ENCODE measurements at places on chromosomes 4 and X.

GRCh38 chr4:88511236-88511635, 12.3 kb downstream of the PYURF start:
- DNase-seq = no peak

DNA sequence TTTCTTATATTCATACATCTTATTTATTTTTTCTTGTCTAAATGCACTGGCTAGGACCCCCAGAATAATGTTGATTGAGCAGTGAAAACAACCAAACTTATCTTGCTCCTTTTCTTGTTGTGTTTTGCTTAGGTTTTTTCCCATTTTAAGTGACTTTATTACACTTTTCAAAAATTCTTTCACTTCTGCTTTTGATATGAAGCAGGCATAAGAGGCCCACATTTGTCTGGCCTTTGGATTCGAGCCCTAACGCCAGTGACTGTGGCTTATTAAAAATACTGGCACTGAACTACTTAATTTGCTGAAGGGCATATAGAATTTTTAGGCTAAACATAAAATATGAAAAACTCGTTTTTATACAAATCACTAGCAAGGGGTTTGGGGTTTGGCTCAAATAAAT, 197.0 kb downstream of the ASB9 start:
- DNase-seq = no peak

- no peak for DNase-seq
Observed at GRCh38 chr4:171553961-171554360, 259.2 kb upstream of the GALNTL6 start.

- DNase-seq = no peak
Observed at GRCh38 chr4:4781936-4782707, 77.3 kb upstream of the MSX1 start.

- DNase-seq = no peak
Observed at GRCh38 chrX:10433296-10433965, 187.0 kb downstream of the MID1 start.

DNA sequence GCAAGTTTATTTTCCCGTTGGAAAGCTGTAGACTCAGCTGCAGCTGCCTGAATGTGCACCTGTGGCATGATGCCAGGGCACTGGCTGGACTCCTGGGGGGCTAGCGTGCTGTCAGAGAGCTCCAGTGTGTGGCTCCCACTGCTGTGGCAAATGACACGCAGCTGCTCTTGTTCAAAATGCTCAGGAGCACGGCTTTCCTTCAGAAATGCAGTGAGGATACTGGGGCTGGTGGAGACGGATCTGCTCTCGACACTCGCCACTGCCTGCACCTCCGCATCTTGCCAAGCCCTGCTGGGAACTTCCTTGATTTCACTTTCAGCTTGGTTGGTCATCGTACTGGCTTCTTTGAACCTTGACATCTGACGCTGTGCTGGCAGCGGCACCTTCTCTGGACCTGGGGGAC, 58.7 kb downstream of the GPRIN3 start:
- no peak for DNase-seq

- DNase-seq = no peak
Observed at GRCh38 chr4:140308366-140309123, 64.9 kb upstream of the SCOC start.

DNA sequence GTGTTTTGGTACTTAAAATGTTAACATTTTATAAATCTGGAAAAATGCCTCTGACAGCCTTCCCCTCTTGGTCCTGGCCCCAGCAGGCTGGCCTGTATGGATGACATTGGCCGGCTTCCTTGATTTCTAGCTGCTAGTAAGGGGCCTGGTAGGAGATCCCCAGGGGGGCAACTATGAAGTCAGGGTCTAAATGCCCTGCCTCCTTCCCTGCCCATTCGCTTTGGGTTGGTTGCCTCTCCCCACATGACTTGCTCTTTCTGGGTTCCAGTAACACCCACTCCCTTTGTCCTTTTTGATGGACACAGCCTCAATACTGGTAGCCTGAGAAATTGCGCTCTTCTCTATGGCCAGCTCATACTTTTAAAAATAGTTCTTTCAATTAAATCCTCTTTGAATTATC, 78.0 kb upstream of the MAD2L1 start:
- no peak for DNase-seq

GRCh38 chr4:163804001-163804400, 309.5 kb downstream of the TMA16 start:
- no peak for DNase-seq

- DNase-seq = no peak
Observed at GRCh38 chr4:168501407-168501806, 4.6 kb downstream of the PALLD start.

DNA sequence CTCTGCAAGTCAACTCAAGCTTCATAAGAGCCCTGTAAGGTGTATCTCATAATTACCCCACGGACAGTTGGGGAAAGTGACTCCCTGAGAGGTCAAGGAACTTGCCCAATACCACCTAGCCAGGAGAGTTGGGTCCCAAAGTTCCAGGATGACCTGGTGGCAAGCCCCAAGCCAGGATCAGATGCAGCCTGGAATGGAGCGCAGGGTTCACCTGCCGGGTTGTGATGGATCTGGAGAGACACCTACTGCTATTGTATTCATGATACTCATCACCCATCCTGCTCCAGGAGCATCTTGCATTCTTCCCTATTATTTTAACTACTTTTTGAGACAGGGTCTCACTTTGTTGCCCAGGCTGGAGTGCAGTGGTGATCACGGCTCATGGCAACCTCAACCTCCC, 36.1 kb downstream of the ZBTB49 start:
- no peak for DNase-seq

DNA sequence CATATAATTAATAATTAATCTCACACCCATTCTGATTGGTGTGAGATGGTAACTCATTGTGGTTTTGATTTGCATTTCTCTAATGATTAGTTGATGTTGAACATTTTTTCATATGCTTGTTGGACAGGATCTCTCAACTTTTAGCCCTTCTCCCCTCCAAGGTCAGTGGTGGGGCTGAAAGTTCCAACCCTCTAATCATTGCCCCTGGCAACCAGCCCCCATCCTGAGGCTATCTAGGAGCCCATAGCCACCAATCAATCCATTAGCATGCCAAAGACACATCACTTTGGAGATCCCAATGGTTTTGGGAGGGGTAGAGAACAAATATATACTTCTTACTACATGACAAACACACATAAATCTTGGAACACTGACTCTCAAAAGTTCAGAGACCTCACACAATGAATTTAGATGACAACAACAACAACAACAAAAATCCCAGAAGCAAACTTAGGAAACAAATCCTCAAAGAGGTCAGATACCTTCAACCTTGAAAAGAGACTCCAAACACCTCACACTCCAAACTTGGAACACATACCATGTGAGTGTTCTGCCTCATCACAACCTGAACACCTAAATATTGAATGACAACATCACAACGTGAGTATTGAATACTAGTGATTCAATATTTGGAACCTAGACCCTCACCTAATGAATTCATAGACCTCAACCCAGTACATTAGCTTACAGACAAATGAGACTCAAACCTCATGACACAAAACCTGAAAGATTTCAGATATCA, 19.0 kb upstream of the PAGE4 start:
- no peak for DNase-seq

DNA sequence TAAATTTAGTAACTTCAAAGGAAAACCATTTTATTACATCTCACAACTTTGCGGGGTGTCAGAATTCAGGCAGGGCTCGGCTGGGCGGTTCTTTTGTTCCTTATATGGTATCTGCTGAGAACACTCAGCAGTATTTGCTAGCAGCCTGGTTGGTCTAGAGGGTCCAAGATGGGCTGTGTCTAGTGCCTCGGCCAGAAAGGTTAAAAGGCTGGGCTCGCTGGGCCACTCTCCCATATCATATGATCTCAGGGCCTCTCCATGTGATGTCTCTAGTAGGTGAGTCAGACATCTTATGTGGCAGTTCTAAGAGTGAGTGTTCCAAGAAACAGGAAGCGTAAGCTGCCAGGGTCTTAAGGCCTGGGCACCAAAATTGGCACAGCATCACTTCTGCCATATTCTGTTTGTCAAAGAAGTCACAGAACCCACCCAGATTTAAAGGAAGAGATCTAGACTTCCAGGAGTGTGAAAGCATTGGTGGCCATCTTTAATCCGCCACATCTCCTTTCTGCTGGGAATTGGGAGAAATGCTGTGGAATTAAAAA, 100.9 kb upstream of the ATP6AP2 start:
- DNase-seq = no peak

- no peak for DNase-seq
Observed at GRCh38 chr4:13892739-13893105, 265.2 kb upstream of the BOD1L1 start.

DNA sequence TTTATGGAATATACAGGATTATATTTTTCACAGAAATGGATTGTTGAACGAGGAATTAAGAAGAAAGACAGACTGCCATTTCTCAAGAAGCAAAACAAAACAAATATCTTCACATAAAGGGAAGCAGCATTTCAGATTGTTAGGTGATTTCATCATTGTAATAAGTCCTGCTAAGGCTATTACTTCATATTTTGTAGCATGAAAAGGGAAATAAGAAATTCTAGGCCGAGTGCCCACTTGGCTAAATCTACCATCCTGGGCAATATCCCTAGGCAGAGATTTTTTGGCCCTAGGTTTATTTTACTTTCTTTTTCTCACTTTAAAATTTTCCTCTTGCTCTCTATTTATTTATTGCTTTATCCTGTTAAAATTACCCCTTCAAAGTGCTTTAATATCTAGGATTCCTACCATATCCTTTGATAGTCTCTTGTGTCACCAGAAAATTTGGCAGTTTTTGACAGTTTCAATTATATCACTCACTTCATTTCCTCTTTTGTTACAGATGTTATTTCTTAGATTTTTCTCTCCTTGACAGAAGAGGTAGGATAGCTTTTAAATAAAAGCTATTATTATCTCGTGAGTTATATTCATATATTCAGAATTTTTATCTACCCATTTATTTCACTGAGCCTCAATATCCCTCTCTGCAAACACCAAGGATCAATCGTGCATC, 142.3 kb downstream of the PDGFC start:
- no peak for DNase-seq

DNA sequence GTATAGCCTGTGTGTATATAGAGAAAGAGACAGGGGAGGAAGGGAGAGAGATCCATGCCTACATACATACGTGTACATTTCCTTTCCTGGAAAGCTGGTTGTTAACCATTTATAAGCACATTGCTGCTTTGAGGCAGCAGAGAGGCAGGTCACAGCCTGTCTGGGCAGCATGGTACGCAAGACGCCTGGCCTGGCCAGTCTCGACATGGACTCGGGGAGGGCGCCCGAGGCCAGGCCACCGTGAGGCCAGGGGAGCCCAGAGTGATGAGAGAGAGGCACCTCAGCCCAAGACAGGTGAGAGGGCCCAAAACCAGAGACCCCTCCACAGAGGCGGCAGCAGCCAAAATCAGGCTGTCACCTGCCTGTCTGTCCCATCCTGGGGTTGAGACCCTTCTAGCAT, 3.9 kb downstream of the TREX2 start:
- no peak for DNase-seq

DNA sequence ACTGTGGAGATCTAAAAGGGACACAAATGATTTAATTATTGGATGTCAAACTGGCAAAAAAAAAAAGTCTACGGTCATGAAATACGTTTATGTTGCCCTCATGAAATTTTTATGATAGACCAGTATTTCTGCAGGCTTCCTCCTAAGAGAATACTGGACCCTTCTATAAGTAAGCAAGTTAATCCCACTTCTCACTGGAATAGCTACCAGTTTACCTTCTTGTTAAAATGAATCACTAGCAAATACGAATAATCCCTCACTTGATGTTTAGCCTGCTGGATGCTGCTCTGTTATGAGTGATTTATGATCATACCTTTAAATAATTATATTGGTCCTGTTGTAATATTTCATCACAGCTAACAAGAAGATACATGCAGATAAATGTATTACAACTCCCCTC, 39.6 kb upstream of the GRID2 start:
- no peak for DNase-seq

GRCh38 chr4:8258552-8259212, 10.9 kb upstream of the HTRA3 start:
- DNase-seq = no peak

DNA sequence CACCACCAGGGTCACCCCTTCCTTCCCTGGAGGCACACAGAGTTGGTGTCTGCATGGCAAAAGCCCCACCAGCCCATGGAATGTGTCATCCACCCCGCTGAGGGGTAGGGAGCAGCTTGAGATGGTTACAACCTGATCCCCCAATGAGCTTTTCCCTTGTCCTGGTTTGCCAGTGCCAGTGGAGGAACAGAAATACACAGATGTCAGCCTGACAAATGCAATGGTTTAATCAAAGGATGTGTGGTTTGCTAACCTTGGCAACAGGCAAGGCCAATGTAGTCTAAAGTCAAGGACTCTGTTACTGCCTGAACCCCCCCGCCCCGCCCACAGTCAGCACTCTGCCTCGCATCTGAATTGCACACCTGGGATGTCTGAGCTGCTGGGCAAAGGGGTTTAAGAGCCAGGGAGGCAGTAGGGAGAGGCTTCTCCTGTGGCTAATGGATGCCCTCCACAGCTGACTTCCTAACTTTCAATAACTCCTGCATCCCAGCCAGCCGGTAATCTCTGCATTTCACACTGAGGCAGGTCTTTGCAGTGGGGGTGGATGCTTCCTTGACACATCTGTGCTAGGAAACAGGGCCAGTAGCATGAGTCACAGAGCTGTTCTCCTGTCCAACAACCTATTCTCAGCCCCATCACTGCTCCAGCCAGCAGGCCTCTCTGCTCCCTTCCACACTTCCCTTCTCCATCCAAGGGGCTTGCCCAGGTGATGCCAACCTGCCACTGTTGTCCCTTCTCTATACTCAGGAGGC, 137.5 kb downstream of the AMMECR1 start:
- DNase-seq = no peak

DNA sequence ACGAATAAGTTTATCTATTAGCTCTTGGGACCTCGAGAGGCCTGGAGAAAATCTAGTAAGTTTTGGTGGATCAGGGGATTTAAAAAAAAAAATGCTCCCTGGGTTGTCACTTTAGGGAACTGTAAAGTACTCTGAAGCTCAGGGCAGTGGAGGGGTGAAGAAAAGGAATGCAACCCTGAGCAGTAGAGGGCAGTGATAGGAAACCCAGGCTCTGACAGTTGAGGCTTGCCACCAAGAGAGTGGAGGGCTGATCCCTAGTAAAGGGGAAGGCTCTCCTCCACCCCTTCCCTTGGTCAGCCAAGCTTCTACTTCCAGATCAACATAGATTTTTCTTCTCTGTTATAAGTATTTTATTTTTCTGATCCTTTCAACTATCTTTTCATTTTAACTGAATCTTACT, 73.1 kb downstream of the FBXO8 start:
- DNase-seq = no peak

GRCh38 chr4:110020646-110021443, 108.2 kb downstream of the EGF start:
- DNase-seq = no peak

- DNase-seq = no peak
Observed at GRCh38 chr4:176339936-176340761, 20.4 kb downstream of the SPCS3 start.

GRCh38 chr4:8900588-8900987, 28.9 kb upstream of the HMX1 start:
- DNase-seq = no peak

DNA sequence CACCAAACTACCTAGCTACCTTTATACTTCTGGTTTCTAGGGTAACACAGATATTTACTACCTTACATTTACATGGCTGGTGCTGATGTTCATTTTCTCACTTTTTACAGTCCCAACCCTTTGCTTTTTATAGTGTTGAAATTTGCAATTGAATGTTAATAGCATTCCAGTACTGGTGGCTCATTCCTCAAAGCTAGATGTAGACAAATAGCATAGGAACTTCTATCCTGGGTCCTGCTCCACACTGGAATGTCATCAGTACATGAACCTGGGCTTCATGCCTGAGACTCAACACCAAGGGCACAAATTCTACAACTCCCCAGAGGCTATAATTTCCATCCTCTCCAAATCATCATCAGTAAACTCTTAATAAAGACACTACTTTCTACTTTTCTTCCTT, 10.3 kb upstream of the TRMT2B start:
- no peak for DNase-seq

GRCh38 chrX:77510007-77510406, 62.8 kb downstream of the FGF16 start:
- DNase-seq = no peak
